ENCODE measurements at places on chromosomes 4 and X.

GRCh38 chr4:173722075-173722474 is 192.0 kb upstream of the HAND2 start:
- no peak for DNase-seq

GRCh38 chrX:12315526-12315925 is 177.3 kb downstream of the FRMPD4 start:
- DNase-seq, result no peak

DNA sequence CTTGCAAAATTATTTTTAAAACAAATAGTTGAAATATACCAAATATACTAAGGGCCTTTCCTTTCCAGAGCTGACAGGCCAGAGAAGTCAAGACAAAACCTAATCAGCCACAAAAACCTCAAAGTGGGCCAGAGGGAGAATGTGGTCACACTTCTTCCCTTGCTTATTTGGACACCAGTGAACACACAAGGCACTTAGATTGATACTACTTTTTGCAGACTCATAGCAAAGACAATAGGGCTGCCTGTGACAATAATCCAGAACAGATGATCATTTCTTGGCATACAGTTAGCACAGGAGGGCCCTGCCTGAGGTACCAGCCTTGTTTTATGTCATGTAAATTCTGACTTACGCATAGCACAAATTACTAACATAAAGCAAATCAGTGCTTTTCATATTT is 215.7 kb upstream of the NEIL3 start:
- DNase-seq, result no peak

GRCh38 chr4:17058536-17058915 is 160.1 kb upstream of the LDB2 start:
- DNase-seq, result no peak

All from activated T-cell treated with anti-CD3 and anti-CD28 coated beads, Interleukin-2, amount 50 U/mL, for 72 hours (primary cell).